ENCODE measurements at places on chromosomes 1 and 21.

GRCh38 chr1:10671622-10672342 is 124.7 kb downstream of the CASZ1 start:
- DNase-seq: no peak

DNA sequence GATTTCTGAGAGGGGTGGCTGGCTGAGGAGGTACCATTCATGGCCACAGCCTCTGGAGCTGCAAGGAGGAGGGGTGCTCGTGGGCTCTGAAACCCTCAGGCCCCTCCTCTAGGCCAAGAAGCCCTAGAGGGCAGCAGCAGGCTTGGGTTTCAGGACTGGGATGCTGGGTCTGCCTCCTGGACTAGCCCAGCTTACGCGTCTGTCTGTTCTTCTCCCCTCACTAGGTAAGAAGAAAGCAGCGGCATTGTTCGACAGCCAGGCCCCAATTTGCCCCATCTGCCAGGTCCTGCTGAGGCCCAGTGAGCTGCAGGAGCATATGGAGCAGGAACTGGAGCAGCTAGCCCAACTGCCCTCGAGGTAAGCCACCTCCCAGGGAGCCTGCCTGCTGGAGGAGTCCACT is 60.3 kb downstream of the TMEM53 start:
- no peak for DNase-seq

- DNase-seq: no peak
These were observed 105.1 kb downstream of the ITSN1 start for GRCh38 chr21:33747420-33747819.

DNA sequence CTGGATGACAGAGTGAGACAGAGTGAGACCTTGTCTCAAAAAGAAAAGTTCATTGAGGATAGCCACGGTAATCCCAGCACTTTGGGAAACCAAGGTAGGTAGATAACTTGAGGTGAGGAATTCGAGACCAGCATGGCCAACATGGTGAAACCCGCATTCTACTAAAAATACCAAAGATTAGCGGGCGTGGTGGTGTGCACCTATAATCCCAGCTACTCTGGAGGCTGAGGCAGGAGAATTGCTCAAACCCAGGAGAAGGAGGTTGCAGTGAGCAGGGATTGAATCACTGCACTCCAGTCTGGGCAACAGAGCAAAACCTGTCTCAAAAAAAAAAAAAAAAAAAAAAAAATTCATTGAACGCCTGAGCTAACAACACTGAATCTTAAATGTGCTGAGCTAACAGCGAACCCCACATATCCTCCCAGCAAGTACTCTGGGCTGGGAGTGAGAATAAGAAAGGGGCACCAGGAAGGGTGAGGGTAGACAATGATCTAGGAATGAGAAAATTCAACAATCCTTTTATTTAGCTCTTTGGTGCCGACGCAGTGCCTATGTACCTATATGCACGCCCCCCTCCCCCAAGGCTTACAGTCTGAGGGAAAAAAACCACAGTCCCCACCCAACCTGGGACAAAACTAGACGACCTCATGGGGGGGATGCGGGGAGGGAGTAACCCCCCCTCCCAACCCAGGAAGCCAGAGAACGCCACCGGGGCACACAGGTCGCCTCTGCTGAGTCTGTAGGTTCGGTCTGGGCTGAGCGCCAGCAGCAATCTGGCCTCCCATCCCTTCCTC is 1.4 kb upstream of the CACNA1S start:
- no peak for DNase-seq

GRCh38 chr1:57678138-57678537 is 254.3 kb upstream of the DAB1 start:
- no peak for DNase-seq

- no peak for DNase-seq
These were observed 18.5 kb upstream of the S100A7 start for GRCh38 chr1:153478692-153479618.

GRCh38 chr1:234515411-234515810 is 36.4 kb upstream of the TARBP1 start:
- DNase-seq: peak; percentile 42

- no peak for DNase-seq
These were observed 35.4 kb upstream of the CD1D start for GRCh38 chr1:158145173-158145719.

GRCh38 chr1:151193304-151193703 is 3.3 kb upstream of the VPS72 start:
- DNase-seq: no peak

DNA sequence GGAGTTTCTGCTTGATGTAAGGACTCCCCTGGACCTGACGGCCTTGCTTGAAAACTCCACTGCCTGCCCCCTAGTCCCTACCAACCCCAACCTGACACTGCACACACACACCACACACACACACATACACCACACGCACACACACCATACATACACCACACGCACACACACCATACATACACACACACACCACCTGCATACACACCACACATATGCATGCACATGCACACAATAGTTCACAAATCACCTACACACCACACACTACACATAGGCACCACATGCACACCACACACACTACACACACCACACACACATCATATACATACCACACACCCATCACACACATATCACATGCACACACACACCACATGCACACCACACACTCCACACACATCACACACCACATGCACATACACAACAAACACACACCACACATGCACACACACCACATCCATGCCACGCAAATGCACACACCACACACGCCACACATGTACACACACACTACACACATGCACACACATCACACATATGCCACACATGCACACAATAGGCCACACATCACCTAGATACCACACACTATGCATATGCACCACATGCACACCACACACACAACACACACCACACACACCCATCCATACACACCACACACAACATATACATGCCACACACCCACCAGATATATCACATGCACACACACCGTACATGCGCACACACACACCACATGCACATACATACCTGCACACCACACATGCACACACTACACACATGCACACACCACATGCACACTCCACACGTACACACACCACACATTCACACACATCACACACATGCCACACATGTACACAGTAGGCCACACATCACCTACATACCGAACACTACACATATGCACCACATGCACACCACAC is 3.7 kb downstream of the CASQ1 start:
- no peak for DNase-seq

DNA sequence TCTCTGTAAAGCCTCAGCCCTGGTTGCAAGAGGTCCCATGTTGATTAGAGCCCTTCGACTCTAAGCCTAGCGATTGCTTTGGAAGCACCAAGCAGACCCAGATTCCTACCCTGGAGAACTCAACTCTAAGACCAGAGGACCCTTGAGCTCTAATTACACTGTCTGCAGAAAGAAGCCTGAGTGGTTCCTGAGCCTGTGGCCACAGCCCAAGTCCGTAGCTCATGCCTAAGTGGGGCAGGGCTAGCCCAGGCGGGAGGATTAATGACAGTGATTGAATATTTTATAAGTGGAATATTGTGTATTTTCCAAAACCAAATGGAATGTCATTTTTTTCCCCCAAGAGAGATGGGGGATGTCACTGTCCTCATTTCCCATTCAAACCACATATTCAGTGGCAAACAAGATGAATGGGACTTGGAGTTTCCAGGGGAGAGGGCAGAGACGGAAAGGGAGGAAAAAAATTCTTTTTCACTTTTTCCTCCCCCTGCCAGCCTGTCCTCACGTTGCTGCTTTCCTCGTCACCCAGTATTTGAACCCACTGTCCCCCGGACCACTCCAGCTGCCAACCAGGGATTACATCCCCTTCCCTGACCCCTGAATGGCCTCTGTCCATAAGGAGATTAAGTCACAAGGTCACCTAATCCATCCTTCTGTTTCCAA is 79.6 kb upstream of the CTTNBP2NL start:
- DNase-seq: no peak

DNA sequence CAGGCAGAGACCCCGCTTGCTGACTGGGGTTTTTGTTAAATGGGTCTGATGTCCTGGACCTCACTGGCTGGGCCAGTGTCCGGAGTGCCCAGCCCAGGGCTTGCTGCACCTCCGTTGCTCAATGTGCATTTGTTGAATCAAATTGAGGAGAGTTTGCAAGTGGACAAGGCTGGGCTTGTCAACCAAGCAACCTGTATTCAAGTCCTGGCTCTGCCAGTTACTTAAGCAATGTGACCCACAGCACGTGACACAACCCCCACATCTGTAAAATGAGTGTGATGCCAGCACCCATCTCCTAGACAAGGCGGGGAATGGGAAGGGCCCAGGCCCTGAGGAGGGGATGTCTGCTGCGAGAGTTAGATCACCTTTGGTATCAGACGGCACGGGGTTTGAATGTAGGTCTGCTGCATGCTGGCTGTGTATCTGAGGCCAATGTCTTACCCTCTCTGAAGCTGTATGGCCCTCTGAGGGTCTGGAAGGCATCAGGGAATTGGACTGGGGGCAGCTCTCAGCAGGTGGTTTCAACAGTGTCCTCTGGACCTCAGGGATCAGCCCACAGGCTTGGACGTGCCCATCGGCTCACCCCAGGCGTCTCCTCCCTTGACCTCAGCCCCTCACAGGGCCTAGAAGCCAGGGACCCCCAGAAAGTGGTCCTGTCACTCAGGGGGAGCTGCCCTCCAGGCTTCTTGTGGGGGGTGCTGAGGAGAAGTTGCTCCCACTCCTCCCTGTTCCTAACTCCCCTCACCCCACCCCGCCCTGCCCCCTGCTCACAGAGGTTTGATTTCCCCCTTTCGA is 51.0 kb upstream of the RUNX3 start:
- DNase-seq: no peak

GRCh38 chr1:192161976-192162375 is 3.7 kb downstream of the RGS18 start:
- no peak for DNase-seq

DNA sequence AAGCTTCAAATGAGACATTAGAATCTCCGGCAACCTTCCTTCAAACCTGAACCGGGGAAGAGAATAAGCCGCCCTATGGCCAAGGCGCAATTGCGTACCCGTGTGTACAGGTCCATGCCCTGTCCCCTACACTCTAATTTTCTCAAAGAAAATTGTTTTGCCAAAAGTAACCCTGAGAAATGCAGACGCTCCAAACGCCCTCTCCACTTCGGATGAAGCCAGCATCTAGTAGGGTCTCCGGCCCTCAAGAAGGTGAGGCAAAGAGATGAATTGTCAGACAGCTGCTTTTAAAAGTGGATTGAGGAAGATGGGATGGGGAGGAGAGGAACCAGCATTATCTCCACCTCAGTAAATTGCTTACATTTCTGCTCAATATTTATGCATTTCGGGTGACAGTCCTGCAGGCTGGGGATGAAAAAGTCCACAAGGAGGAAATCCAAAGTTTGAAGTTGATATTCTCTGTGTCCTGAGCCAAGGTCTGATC is 630 bp upstream of the LHX9 start:
- DNase-seq: no peak

- no peak for DNase-seq
These were observed 13.6 kb upstream of the FAM89A start for GRCh38 chr1:231053493-231054162.

- peak; percentile 51 for DNase-seq
These were observed 135.7 kb upstream of the SLC45A1 start for GRCh38 chr1:8182034-8182761.

- peak; percentile 24 for DNase-seq
These were observed 199.5 kb downstream of the LRRIQ3 start for GRCh38 chr1:73998348-73998959.

DNA sequence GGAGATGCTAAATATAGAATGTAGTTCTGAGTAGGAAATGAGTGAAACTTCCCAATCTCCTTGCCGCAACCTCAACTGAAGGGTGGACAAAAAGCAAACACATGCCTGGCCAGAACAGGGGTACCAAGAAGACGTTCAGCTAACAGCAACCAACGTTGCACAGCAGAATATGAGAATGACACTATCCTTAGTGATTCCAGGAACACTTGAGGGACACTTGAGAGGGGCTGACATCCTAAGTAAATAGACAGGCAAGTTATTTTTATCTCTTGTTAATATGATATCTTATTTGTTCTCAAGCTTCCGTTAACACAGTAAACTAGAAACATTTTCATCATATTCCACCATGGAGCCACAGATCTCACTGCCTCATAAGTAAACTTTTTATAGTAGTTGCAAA is 908 bp downstream of the KRTAP19-1 start:
- DNase-seq: no peak

DNA sequence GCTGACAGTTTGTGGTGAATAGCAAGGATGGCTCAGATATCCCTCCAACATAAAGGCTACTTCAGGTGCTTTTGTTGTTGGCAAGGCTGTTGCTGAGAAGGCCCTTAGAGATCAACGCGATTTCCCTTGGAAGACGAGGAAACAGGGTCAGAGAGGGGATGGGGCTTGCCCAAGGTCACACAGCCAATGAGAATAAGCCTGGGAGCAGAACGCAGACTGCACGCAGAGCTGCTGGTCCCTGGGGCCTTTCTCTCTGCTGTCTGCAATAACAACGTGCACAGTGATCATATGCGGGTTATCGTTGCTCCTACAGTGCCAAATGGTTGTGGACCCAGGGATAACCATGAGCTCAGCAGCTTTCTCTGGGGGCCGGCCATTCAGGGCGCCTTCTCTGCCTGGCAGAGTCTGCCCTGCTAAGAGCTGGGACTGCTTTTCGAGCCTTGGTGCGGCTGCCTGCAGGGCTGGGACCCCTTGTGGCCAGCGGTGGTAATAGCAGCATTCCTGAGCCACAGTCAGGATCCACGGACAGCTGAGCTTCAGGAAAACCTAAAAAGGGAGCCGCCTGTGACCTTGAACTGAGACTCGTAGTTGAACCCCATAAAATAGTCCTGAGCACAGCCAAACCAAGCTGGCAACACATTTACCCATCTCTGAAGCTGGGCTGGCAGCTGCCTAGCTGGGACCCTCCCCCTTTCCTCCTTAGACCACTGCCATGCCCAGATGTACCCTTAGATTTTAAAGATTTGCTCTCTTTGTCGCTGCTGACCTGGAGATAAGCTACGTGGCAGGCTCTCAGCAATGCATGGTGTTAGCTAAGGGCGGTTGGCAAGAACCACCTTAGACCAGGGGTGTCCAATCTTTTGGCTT is 39.8 kb downstream of the HTR6 start:
- DNase-seq: peak; percentile 86

GRCh38 chr1:107342768-107343167 is 201.9 kb downstream of the NTNG1 start:
- DNase-seq: no peak

- no peak for DNase-seq
These were observed 30.8 kb downstream of the MRPL37 start for GRCh38 chr1:54230507-54231339.

GRCh38 chr1:12482988-12483387 is 135.0 kb downstream of the DHRS3 start:
- no peak for DNase-seq

- peak; percentile 89 for DNase-seq
These were observed at the start of gene SUMO3 for GRCh38 chr21:44817914-44818639. Gene SUMO3 (minus strand): TSS chr21:44818062. CDS start chr21:44817968, 94 bp downstream.

GRCh38 chr1:12164210-12164609 is 2.6 kb upstream of the TNFRSF1B start:
- DNase-seq: no peak

DNA sequence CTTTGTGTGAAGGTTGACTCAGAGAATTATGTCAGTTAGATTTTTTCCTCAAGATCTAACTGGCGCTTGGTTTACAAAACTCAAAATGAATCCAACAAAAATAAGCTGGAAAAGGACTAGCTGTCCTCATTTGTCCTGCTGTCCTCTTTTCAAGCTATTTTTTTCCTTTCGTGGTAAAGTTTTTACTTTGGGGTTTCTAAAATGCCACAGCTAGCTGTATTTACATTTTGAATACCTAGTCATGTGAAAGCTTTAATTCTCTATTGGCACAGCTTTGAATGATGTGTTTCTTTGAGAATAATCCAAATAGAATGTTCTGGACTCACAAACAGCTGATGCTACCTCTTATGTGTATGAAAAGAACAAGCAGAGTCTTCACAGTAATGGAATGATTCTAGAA is 673.6 kb upstream of the NR5A2 start:
- DNase-seq: no peak
